Caco-2 (cell line): ENCODE measurements at places on chromosomes 16 and 17.

GRCh38 chr16:88854306-88855111 is 2.2 kb downstream of the GALNS start:
- no peaks in the 10 kb centered on the region for H3K27me3 ChIP-seq
- H3K4me1 ChIP-seq: peaks cover 11% of the 10 kb centered on the region
- H3K36me3 ChIP-seq: peaks cover 2% of the 10 kb centered on the region; the same call in 1 of the 2 replicates
- no peak overlapping the region for H3K4me3 ChIP-seq

GRCh38 chr16:12618515-12618914 is 185.2 kb downstream of the CPPED1 start:
- no peaks in the 10 kb centered on the region for H3K27me3 ChIP-seq
- DNase-seq: no peak
- H3K36me3 ChIP-seq: no peaks in the 10 kb centered on the region
- no peak overlapping the region for H3K4me3 ChIP-seq
- H3K27ac ChIP-seq: no peak overlapping the region
- peaks cover 19% of the 10 kb centered on the region for H3K4me1 ChIP-seq

DNA sequence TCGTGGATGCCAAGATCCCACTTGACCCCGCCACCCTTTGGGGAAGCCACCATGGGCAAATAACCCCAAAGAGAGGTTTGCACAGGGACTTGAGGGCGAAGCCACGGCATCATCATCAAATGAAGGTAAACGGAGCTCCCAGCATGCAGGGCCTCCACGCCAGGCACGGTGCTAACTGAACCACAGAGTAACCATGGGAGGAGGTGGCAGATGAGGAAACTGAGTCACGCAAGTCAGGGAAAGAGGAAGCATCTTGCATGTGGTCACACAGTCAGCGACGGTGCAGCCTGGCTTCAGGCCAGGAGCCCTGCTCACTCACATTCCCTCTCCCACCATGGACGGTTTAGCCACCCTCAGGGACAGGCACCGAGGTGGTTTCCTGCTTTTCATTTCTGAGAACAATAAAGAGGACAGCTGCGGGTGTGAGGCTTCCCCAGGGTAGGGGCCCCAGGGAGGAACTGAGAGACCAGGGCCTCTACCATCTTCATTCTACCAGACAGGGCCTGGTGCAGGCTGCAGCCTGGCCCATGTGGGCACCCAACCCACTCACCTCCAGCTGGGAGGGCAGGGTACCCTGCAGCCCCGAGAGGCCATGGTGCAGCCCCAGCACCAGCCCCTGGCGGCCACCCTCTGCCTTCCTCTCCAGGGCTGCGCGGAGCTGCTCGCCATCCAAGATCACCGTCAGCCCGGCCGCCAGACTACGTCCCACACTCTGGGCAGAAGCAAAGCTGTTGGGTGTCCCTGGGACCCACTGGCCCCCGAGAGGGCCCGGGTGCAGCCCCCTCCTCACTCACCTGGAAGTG is 78.3 kb downstream of the RMI2 start:
- H3K36me3 ChIP-seq: no peaks in the 10 kb centered on the region
- no peaks in the 10 kb centered on the region for H3K27me3 ChIP-seq
- no peak overlapping the region for H3K27ac ChIP-seq
- no peak overlapping the region for H3K4me3 ChIP-seq
- DNase-seq: no peak

GRCh38 chr17:55518510-55518909 is 7.3 kb upstream of the SMIM36 start:
- H3K36me3 ChIP-seq: no peaks in the 10 kb centered on the region
- DNase-seq: no peak
- no peak overlapping the region for H3K27ac ChIP-seq
- no peak overlapping the region for H3K4me3 ChIP-seq
- no peaks in the 10 kb centered on the region for H3K27me3 ChIP-seq
- peaks cover 5% of the 10 kb centered on the region; the same call in 1 of the 2 replicates for H3K4me1 ChIP-seq

GRCh38 chr17:63700528-63701455 is 867 bp upstream of the LIMD2 start:
- no peaks in the 10 kb centered on the region for H3K27me3 ChIP-seq
- DNase-seq: no peak
- peak overlapping the region; percentile 59 for H3K4me3 ChIP-seq
- H3K4me1 ChIP-seq: no peaks in the 10 kb centered on the region
- no peaks in the 10 kb centered on the region for H3K36me3 ChIP-seq
